Activated T-cell treated with anti-CD3 and anti-CD28 coated beads for 48 hours (primary cell): ENCODE measurements at places on chromosomes 5 and 9.

GRCh38 chr9:69617006-69617405, 55.2 kb downstream of the APBA1 start:
- no peak for DNase-seq

GRCh38 chr9:38073882-38074281, 4.9 kb upstream of the SHB start:
- DNase-seq, result no peak

GRCh38 chr5:45454114-45454513, 242.1 kb downstream of the HCN1 start:
- no peak for DNase-seq

DNA sequence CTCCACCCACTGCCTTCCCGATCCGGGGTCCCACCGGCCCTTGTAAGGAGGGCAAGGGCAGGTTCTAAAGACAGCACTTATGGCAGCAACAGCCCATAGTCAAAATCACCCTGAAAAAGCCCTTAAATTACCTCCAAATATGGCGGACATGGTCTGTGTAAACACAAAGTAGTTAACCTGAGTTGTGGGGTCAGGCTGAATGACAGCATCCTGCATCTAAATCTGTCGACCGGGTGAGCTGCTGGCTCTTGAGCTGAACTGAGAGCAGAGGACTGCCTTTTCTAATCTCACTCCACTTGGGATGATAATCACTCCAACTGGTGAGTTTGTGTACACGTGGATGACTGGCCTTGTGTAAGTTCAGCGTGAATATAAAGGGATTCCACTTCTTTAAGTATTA, 249.6 kb downstream of the DENND1A start:
- no peak for DNase-seq

GRCh38 chr5:16539169-16539666, 73.6 kb upstream of the ZNF622 start:
- no peak for DNase-seq

- DNase-seq, result no peak
These were observed 32.6 kb upstream of the PLAC8L1 start for GRCh38 chr5:146137967-146138403.

GRCh38 chr5:109028608-109029299, 281.1 kb downstream of the FER start:
- no peak for DNase-seq

DNA sequence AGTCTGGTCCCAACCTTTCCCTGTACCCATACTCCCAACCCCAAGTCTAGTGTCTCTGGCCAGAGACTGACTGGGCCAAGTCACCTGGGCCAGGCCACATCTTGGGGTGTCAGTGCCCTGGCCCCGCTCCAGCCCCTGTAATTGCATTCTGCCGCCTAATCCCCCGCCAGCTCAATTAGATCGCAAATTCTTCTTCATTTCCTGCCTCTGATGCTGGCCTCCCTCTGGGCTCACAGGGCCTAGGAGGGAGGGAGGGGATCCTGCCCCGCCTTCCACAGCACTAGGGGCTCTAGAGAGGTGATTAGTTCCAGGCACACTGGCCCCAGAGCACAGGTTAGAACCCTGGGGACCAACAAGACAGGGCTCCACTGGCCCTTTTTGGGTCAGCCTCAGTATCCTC, 5.5 kb downstream of the CXXC5 start:
- DNase-seq, result no peak

DNA sequence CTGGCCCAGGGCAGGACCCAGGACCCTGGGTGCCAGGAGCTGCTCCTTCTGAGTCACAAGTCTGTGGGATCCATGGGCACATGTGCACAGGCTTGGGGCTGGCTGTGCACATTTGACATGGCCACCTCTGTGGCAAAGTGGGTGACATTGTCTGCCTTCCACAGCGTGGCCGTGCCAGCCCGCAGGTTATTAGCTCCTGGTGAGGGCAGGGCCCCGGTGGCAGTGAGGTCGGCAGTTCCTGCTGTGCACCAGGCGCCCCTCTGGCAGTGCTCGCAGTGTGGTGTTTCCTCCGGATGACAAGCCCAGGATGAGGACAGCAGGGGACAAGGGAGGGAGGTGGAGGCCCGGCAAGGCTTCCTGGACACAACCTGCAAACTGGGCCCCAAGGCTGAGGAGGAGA, 60.5 kb downstream of the OLFM1 start:
- DNase-seq, result no peak

DNA sequence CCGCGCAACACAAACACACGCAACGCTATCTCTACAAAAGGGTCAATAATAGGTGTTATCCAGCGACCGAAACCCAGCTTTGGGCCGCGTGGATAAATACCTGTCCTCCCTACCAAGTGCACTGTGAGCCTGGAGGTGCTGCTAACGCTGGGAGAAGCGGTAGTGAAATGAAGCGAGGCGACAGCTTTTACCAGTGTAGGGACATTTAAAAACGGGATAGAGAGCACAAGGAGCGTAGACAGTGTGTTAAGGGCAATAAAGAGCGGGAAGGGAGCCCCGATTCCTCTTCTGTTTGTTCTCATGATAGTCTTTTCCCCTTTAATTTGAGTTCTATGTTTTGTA, 421 bp upstream of the DEPDC1B start:
- DNase-seq, result no peak

- DNase-seq, result no peak
These were observed 51.5 kb upstream of the UBAC1 start for GRCh38 chr9:136012651-136013050.

DNA sequence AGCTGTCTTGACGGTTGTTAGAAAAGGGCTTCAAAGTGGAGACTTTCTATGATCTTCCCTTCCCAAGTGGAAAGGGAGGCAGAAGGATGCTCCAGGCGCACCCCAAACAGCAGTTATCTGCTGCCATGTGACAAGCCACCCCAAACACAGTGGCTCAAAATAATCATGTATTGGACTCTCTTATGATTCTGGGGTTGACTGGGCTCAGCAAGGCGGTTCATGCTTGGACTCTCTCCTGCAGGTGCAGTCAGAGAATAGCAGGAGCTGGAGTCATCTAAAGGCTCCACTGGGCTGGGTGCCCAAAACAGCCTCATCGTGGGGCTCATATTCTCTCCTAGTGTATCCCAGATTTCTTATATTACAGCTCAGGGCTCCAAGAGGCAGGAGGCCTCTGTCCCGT, 177.6 kb upstream of the IER5L start:
- no peak for DNase-seq

GRCh38 chr9:91867740-91868139, 82.3 kb downstream of the ROR2 start:
- DNase-seq, result no peak

DNA sequence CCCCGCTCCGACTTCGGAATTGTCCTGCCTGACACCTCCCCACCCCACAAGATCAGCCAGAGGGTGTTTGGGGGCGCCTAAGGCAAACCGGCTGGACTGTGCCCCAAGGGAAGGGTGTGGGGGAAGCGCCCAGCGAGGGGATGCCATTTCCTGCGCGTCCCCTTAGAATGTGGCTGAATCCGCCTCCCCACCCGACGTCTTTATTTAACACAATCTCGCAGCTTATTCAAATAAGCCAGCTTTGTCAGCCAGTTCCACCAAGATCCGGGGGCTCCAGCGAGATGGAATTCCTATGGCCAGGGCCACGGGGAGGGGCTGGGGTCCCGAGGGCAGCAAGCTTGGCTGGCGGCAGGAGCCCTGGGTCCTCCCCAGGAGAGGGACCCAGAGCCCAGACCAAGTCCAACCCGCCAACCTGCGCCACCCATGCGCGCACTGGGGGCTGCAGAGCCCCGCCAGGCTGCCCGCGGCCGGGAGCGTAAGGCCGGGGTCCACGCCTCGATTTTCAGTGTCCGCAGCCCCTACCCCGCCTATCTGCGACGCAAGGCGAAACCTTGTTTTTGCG, 7.4 kb downstream of the IRX4 start:
- no peak for DNase-seq

GRCh38 chr5:157324237-157324636, 58.3 kb downstream of the CYFIP2 start:
- DNase-seq, result no peak

DNA sequence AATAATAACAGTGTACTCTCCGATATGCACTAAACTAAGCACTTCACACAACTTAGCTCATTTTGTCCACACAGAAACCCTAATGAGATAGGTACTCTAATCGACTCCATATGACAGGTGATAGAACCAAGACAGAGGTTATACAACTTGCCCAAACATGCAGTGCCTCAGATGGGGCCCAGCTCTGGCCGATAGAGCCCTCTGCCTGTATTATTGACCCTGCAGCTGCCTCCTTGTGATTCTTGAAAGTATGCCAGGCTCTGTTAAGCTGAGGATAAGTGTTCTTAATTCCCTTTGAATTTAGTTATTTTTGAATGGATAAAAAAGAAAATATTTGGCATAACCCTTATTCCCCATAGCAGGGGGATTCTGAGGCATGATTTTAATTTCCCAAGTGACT, 78.5 kb downstream of the HMHB1 start:
- no peak for DNase-seq

GRCh38 chr9:131255676-131256197, 20.6 kb downstream of the FAM78A start:
- DNase-seq, result no peak

GRCh38 chr5:139787568-139788293, 7.9 kb upstream of the PSD2 start:
- DNase-seq, result peak; percentile 83

DNA sequence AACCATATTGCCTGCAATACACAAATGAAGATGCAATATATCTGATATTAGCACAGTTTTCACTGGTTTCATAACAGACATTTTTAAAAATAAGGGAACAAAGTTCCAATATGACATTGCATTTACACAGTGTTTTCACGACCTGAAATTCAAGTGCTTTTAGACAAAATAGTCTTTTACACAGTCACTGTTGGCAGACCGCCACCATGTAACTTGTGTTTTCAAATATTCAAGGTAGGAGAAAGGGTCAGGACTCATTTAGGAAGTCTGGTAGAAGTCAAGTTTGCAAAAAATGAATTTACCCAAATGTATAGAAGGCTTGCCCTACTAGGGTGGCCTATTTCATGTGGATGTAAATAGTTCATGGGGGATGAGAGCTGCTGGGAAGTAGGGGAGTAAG, 98.1 kb upstream of the TAS2R1 start:
- DNase-seq, result no peak

GRCh38 chr9:129485145-129485774, 135.6 kb downstream of the C9orf50 start:
- no peak for DNase-seq

DNA sequence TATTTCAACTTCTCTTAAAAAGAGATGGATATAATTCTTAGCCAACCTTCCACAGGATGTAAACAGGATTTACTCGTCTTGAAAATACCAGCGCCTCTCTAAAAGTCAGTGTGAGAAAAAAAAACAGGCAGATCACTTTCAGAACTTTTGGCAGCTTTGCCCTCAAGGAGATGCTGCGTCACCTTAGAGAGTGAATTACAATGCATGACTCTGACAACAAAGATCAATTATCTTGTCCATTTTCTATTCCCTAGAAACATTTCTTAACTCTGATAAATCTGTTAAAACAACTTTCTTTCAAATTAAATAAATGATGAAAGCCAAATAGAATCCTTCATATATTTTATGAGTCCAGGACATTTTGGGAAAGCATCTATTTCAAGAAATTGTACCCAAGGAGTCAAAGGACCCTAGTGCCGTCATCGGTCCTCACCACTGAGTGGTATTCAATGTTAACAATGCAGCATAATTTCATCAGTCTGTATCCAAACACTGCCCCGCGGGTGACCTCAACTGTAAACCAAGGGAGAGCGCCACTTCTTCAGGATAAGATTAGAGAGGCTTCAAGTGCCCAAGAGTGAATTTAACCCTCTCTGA, 536.0 kb downstream of the PDE4D start:
- DNase-seq, result no peak

DNA sequence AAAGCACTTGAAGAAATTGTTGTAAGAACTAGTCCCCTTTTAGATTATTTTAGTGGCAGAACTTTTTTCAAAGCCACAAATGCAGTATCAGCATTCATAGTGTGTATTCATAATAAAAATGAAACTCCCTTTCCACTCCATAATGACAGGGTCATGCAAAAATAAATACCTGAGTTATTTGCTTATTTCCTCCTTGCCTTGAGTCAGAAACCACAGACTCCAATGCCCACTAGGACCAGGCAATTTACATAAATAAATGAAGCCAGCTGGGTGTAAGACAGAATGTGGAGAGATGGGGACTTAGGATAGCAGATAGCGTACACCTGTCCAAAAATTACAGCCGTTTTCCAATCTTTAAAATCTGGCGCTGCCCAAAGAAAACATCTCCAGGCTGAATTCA, 417.8 kb downstream of the TMEM161B start:
- no peak for DNase-seq

DNA sequence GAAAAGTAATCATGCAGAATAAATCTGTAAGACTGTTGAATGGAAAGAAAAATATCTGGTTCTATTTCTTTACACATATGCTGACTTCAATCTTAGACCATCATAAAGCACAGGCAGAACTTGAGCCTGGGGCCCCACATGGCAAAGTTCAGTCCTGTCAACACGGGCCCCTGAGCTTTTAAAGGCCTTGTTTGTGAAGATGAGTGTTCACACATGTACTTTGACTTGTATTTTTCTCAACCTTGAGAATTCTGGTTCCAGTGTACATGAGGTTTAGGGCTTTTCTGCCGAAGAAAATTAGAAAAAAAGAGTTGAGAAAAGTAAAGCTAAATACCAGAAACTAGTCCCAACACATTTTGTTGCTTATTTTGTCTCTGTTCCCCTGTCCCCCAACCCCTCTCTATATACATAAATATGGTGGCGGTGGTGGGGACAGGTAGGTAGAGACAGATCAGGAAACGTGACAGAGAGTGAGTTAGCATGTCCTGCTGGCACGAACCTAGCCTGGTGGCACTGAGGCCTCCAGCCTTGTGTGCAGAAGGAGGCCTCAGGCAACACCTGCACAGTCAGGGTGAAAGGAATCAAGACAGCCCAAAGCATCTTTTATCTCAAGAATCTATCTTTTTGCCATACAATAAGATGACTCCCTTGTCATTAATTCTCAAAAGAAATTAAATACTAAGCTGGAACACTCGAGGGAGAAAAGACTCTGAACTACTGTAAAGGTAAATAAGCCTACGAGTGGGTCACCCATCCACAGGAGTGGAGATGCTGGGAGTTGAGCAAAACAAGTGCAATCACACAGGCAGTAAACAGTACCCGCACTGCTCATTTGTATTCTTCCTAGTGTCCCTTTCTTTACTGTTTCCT, 22.9 kb downstream of the LIFR start:
- DNase-seq, result no peak

GRCh38 chr5:1944408-1944807, 61.7 kb upstream of the IRX4 start:
- DNase-seq, result no peak

DNA sequence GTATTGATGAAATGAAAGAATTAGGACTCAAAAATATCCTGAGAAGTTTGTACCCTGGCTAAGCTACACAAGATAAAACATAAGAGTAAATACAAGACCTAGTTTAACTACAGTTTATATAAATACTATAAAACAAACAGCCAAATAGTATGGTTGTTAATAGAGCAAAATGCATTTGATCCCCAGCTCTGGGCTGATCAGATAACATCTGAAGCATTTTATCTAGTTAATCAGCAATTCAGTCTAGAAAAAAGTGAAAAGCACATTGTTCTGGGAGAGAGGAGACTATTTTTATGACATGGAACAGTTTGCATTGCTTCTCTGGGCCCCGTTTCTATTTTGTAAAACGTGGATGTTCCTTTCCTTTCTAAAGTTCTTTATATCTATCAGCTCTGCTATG, 139.6 kb upstream of the RORB start:
- no peak for DNase-seq

GRCh38 chr5:170330568-170331054, 33.0 kb upstream of the LCP2 start:
- DNase-seq, result no peak
